ENCODE measurements at places on chromosomes 2 and 18. TPM values are rescaled to one million over a fixed set of nuclear protein-coding genes. Genes with fewer than 3 reads are reported as not detected.

Gene ASB18
- total RNA-seq = not detected

Gene HOXD8
- not detected for total RNA-seq

Gene FAM110C
- total RNA-seq = not detected

Gene FBXO36
- total RNA-seq = 3.2 TPM

Gene B3GNT7
- total RNA-seq = 0.09 TPM

Gene DYNAP
- total RNA-seq = not detected

Gene HMSD
- not detected for total RNA-seq

Gene HOXD3
- not detected for total RNA-seq

Gene FRZB
- 0.17 TPM for total RNA-seq

Gene PRKAG3
- total RNA-seq = not detected

Gene THSD7B
- total RNA-seq = not detected

Gene ABCG5
- not detected for total RNA-seq

Gene NAT8
- not detected for total RNA-seq

Gene LRRFIP1
- 33.6 TPM for total RNA-seq

Gene RAB1A
- total RNA-seq = 85.0 TPM

Gene DNAJC5G
- total RNA-seq = not detected

Gene RAB17
- total RNA-seq = 0.17 TPM

Gene TFCP2L1
- total RNA-seq = not detected

Gene CLEC4F
- total RNA-seq = not detected

Gene POTEE
- not detected for total RNA-seq

Gene REG1B
- not detected for total RNA-seq

Gene HTR2B
- total RNA-seq = 13.4 TPM

Gene ASXL2
- 7.4 TPM for total RNA-seq

Gene STPG4
- total RNA-seq = 0.16 TPM

Gene HNMT
- total RNA-seq = 10.9 TPM

Gene BUB1
- total RNA-seq = 5.8 TPM

Measured in bronchial smooth muscle cell (primary cell).